Cardiac fibroblast (primary cell): ENCODE measurements at places on chromosomes 3 and 15.
A peak's percentile ranks its signal among the peaks of the same experiment; 100 is the strongest.

DNA sequence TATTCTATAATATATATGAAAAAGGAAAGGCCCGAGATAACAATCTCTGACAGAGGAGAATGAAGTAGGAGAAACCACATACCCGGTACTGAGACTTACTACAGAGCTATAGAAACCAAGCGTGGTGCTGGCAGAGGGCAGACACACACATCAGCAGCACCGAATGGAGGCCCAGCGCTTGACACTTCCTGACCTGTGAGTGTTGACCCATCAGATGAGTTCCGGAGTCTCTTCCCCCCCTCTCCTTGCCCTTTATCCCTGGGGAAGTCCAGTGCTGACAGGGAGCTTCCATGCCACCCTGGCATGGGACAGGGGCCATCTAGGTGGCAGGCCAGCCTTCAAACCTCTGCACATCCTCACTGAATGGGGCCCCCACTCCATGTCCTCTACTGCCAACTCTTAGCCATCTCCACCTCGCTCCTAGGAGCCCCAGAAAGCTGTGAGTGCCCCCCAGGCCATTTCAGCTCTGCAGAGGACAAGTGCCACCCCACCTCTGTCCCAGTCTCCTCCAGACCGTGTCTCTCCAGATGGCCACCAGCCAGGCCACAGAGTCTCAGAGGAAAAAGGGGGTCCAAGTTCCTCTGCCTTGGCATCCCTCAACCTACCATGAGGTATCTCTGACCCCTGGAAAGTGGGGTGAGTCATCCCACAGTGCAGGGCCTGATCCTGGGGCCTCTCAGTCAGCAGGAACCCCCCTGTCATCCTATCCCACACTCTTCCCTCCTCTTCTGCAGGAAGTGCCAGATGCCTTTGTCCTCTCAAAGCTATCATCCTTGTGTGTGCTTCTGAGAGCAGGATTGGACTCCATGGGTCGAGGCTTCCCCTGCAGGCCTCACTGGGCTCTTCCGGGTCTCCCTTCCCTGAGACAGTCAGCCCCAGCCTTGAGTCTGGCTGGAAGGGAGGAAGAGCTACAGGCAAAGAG lies 116.5 kb upstream of the ALDH1A3 start:
- peak; percentile 19 for DNase-seq

DNA sequence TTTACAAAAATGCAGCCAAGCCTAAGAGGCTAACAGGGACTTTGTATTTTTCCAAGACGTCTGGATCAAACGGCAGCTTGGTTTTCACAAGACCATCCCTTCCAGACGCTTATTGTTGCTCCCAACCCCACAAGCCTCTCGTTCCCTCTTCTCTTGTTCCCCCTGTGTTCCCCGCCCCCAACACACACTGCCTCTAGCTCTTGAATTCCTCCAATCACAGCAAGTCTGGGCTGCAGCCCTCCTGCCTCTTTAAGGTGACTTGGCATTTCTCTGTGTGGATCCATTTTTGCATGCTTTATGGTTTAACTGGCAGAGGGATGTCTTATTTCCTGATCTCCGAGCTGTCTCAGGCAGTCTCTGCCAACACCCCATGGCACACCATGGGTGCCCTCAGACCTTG lies 182.2 kb downstream of the ABHD5 start:
- DNase-seq = peak; percentile 41

DNA sequence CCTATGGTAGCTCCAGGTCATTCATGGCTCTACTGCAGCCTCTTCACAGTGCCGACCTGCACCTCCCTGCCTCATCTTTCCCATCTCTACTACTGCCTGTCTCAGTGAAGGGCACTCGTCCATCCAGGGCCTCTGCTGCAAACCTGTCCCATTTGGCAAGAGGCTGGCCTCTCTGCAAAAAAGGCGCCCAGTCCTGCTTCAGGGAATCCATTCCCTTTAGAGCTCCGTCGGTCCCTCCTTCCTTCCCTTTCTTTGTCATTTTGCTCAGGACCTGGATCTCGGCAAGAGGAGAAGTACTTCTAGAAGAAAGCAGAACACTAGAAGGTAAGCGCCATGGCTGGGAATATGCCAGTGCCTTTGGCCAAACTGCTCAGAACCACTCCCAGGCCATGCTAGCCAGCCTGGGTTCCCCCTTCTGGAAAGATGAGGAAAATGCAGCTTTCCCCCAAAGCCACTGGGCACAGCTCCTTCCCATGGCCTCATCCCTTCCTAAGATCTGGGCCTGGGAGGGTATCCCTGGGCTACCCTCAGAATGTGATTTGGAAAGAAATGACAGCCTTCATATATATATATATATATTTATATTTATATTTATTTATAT lies 6.4 kb upstream of the ISL2 start:
- peak; percentile 68 for DNase-seq

DNA sequence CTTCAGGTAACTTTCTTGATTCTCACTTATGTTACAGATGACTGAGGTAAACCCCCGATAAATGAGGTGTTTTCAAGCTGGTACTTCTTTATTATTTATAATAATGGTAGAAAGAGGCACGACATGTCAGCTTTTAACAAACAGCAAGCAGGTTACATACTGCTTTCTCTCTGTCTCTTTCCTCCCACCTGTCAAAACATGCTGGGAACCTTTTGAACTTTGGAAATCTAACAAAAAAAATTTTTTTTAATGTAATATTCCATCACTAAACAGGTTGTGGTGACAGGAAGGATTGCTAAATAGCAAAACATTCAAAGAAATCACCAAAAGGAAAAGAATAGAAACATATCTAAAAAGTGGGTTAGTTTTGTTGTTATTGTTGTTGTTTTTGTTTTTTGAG lies 48.2 kb downstream of the ANO10 start:
- DNase-seq = no peak

DNA sequence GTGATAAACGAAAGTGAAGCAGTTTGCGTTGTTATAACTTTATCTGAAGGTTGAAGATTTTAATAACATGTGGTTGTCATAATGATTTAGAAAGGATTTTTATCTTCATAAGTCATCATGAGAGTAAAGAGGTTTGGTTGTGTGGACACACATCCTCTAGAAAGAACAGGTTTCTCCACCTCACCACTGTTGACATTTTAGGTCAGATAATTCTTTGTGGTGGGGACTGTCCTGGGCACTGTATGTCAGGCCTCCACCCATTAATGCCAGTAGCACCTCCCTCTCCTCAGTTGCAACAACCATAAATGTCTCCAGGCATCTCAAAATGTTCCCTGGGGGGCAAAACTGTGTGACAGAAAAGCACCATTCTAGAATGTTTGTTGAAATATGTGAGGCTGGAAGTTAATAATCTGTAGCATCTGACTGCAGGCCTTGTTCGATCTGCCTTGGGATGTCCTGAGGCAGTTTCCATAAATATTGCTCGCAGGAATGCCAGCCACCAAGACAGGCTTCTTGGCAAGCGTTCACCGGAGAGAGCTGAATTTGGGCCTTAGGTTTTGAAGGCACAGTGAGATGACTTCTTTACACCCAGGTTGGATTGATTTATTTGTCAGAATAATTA lies 100.1 kb downstream of the ADAMTSL3 start:
- no peak for DNase-seq

DNA sequence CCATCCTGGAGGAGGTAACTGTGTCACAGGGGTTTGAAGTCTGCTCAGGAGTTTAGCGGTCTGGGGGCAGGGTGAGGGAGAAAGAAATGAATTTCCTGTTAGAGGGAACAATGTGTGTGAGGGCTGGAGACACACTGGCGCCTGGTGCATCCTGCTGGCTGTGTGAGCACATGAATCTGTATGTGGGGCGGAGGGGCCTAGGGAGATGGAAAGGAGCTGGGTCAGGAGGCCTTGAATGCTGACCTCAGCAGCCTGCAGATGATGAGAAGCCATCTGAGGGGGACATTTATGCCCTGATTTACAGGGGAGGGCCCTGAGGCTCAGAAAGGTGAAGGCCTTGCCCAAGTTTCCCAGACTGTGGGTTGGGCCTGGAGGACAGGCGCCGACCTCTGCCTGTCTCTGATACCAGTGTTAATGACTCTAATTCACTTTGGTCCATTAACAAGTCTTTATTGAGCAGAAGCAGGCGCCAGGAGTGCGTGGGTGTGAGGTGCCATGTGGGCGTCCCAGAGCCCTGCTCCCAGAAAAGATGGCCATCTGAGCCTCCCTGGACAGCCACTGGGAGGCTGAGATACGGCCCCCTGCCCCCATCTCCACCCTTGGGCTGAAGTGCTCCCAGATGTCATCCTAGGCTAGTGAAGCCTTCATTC lies 34.8 kb downstream of the LINGO1 start:
- no peak for DNase-seq

DNA sequence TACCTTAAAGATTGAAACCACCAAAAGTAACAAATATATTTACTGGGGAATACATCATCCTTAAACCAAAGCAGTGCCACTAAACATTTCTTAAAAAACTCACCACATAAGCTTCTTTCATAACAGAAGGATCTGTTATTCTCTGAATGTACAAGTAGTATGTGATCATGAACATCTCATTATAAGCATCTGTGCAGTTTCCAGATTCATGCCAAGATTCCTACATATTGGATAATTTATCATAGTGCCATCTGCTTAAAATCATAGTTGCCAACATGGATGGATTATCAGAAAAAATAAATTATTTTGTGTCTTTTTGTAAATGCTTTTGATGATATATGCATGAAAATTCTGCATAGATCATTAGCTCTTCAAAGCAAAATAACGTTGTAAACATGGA lies 21.8 kb upstream of the BCHE start:
- DNase-seq = no peak

DNA sequence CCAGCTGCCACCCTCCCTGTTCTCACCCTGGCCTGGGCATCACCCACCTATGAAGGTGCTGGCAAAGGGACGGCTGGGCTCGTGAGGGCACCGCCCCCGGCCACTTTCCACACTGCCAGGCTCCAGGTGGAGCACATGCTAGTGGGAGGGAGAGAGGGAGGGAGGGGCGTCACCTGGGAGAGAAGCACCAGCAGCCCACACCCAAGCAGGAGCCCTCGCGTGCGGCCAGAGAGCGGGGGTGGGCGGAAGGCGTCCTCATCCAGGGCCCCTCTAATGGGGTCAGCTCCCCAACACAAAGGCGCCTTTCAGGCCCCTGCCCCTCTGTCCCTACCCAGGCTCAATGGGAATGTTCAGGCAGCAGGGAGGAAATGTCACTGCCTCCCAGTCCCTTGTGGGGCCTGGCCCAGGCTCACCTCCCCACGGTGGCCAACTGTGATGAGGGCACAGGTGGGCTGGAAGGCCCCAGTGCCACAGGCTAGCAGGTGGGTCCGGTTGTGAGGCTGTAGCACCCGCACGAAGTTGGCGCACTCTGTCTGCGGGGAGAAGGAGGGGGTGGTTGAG lies 3.1 kb downstream of the SEMA3G start:
- no peak for DNase-seq

GRCh38 chr3:128846486-128846891 lies 32.9 kb upstream of the ACAD9 start:
- DNase-seq = no peak

GRCh38 chr3:138890555-138891187 lies 55.9 kb upstream of the PIK3CB start:
- DNase-seq = no peak

- DNase-seq = no peak
Observed at GRCh38 chr15:70283511-70283910, 185.8 kb upstream of the TLE3 start.

DNA sequence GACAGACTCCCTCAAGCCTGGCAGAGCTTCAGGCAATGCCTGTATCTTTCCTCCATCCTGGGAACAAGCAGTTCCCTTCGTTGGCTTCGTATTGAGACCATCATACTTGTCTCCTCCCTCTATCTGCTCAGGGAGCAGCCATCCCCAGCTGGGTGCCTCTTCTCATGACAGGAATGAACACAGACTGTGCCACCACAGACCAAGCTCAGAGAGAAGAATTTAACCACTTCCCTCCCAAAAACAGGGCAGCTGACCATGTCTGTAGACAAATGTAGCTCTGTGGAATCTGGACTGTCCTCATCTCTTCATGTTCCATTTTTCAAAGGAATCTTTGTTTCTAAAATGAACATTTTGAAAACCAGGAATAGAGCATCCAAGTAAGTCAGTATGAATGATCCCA lies 245.4 kb downstream of the ERC2 start:
- no peak for DNase-seq

- DNase-seq = no peak
Observed at GRCh38 chr15:79765081-79765480, 131.7 kb downstream of the MTHFS start.

DNA sequence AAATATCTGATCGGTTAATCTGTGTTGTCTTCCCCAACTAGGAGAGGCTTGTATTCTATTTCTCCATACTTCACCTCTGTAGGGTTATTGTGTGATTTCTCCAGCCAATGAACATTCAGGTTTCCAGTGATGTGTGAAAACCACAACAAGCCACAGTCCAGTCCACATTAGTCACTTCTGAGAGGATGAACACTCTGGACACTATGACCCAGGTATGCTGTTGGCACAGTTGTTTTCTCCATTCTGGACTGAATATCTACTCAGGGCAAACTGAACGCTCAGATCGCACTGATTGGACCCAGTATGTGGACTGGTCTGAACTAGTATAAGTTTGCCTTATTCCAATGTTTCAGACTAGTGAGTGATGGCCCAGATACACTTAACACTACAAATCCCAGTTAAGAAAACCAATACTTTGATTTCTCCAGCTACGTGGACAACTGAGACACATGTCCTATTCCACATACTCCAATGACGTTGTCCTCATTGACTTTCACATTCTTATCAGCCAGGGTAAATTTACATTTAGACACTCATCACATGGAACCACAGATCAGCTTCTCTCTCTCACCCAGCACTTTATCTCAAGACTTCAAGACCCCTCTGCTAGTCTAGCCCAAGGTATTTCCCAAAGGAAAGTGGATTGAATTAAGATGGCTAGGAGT lies 587.4 kb upstream of the SGO1 start:
- DNase-seq = no peak

DNA sequence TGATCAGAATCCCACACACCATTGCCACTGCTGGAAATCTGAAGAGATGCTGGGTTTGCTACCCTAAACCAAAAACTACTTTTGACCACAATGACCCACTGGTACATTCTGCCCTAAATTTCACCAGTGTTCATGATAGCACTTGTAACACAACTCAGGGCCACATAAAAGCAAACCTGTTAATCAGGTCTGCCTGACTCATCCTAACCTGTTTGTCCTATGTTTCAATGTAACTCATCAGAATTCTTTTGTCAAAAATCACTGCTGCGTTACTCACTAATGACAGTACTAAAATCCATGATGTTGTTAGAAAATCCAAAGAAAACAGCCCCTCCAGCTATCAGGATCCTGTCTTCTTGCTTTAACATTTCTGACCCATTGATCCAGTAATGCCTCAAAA lies 55.6 kb upstream of the XCR1 start:
- DNase-seq = no peak

- DNase-seq = peak; percentile 87
Observed at GRCh38 chr3:41975416-41976103, 13.7 kb upstream of the ULK4 start.
